Hepatocyte (in vitro differentiated cells): ENCODE measurements at places on chromosomes 12 and 14. TPM values are rescaled to one million over a fixed set of nuclear protein-coding genes. Genes with fewer than 3 reads are reported as not detected.

DNA sequence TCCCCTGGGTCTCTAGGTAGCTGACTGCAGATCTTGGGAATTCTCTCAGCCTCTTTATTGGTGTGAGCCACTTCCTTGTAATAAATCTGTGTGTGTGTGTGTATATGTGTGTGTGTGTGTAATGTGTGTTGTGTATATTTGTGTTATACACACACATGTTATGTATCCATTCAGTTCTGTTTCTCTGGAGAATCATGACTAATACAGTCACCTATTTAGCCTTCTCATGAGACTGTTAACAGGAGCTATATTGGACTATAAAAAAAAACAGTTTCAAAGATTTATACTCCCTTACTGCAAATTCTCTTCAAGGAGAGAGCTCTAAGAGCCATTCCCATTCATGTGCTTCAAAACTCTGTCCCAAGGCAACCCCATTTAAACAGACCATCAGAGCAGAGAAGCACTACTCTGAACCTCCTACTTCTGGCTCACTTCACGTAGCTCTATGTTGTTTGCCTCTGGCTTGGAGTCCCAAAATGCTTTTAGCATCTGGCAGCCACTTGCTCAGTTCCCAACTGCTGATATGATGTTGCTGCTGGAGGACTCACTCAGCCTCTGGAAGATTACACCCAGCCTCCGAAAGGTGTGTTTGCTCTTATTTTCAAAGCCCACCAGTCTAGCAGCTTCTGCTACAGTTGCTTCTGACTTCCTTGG is 48.7 kb upstream of the KITLG start:
- peak; percentile 9 for DNase-seq
- H3K4me3 ChIP-seq: no peak overlapping the region
- no peak overlapping the region for H3K27ac ChIP-seq
- H3K36me3 ChIP-seq: no peaks in the 10 kb centered on the region
- no peaks in the 10 kb centered on the region for H3K27me3 ChIP-seq

GRCh38 chr14:92103363-92103989 is 2.9 kb downstream of the ATXN3 start:
- no peaks in the 10 kb centered on the region for H3K4me1 ChIP-seq
- H3K27me3 ChIP-seq: no peaks in the 10 kb centered on the region
- no peak overlapping the region for H3K27ac ChIP-seq
- H3K4me3 ChIP-seq: no peak overlapping the region
- DNase-seq: no peak
- H3K36me3 ChIP-seq: no peaks in the 10 kb centered on the region

- no peak overlapping the region for H3K4me3 ChIP-seq
- H3K27me3 ChIP-seq: no peaks in the 10 kb centered on the region
- DNase-seq: no peak
- no peaks in the 10 kb centered on the region for H3K4me1 ChIP-seq
- H3K27ac ChIP-seq: no peak overlapping the region
- H3K36me3 ChIP-seq: no peaks in the 10 kb centered on the region
Measured at GRCh38 chr12:38389614-38390013, 73.0 kb downstream of the ALG10B start.

DNA sequence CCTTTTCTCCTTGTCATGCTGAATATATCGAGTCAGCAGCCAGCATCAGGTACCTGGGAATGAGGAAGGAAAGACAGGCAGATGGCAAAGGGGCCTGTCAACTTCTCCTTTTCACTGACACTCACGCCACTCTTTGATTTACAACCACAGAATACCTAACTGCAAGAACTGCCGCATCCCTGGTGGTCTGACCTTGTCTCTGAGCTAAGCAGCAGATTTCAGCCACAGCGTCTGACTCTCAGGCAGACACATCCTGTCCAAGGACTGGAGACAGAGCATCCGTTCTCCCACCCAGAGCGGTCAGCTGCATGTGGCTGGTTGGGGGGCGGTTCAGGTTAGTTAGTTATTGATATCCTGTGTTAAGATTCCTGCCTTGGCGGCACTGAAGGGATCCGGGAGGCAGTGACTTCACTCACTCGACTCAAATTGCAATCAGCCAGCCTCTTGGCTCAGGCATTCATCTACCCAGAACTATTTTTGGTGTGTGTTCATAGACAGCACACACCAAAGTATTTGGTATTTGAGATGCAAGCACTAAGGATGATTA is 11.2 kb upstream of the MAP1LC3B2 start:
- H3K27me3 ChIP-seq: no peaks in the 10 kb centered on the region
- no peak overlapping the region for H3K27ac ChIP-seq
- no peaks in the 10 kb centered on the region for H3K36me3 ChIP-seq
- no peaks in the 10 kb centered on the region for H3K4me1 ChIP-seq
- DNase-seq: no peak

DNA sequence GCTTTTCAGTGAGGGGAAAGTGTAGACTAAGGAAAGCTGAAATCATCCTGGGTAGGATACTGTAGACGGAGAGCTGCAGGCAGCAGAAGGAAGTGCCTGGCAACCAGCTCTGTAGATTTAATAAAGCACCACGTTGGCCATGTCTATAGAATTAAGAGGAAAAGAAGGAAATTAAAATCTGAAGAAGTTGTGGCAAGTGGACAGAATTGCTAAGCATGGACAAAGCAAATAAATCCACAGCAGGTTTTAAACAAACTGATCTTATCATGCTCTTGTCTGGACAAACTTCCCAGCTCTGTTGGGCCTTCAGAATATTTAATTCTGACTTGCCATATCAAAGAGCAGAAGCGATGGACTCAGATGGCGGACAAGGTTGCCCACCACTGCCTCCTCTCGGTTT is 27.2 kb upstream of the EVL start:
- H3K4me3 ChIP-seq: no peak overlapping the region
- no peaks in the 10 kb centered on the region for H3K27me3 ChIP-seq
- H3K27ac ChIP-seq: no peak overlapping the region

- no peak for DNase-seq
- H3K4me3 ChIP-seq: no peak overlapping the region
- H3K4me1 ChIP-seq: no peaks in the 10 kb centered on the region
- H3K27me3 ChIP-seq: no peaks in the 10 kb centered on the region
- H3K36me3 ChIP-seq: no peaks in the 10 kb centered on the region
Measured at GRCh38 chr14:75138492-75138891, 11.6 kb upstream of the NEK9 start.

DNA sequence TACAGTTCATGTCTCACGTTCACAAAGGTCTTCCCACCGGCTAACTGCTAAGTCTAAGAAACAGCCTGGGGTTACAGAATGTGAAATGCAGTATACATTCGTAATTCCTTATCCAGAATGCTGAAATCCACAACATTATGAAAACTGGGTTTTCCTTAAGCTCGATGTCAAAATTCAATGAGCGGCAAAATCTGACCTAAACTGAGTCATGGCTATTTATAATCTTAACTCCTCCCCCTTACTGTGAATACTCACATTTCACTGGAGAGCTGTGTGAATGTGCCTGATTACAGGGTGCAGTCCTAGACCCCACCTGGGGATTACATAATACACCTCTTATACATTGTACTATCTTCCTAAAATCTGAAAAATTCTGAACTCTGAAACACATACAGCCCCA is 35.3 kb downstream of the STX2 start:
- H3K4me3 ChIP-seq: no peak overlapping the region
- no peaks in the 10 kb centered on the region for H3K4me1 ChIP-seq
- DNase-seq: no peak
- no peaks in the 10 kb centered on the region for H3K27me3 ChIP-seq

DNA sequence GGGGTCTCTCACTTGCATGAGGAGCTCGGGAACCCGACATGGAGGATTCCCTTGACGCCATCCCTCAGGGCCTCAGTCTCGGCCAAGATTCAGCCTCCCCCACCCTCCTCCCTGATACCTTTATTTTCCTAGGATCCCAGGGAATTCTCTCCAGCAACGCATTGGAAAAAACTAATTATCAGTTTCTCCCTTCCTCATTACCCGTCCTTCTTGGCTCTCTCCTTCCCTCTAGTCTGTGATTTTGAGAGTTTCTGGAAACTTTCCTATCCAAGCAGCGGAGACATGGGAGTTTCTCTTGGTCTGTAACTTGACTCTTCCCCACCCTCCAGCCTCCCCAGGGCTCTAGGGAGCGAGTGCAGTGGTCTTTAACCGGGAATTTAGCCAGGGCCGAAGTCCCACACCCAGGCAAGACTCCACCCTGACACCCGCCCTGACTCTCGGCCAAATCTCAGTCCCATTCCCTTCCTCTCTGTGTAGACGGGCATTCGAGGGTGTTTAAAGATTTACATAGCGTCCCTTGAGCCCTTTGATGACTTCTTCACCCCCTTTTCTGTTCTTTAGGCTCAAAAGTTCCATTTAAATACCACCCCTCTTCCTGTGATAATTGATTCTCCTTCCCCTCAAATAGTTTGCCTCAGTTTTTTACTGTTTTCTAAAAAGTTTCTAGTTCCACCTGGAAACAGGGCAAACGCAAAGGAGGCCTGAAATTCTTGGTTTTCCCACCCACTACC is 6.7 kb downstream of the HOXC5 start:
- peaks cover 8% of the 10 kb centered on the region for H3K4me1 ChIP-seq
- no peak overlapping the region for H3K4me3 ChIP-seq
- peaks cover 81% of the 10 kb centered on the region for H3K27me3 ChIP-seq
- DNase-seq: no peak

GRCh38 chr12:121023799-121024198 is 7.5 kb upstream of the C12orf43 start:
- no peaks in the 10 kb centered on the region for H3K27me3 ChIP-seq
- no peak for DNase-seq
- no peak overlapping the region for H3K4me3 ChIP-seq
- no peaks in the 10 kb centered on the region for H3K36me3 ChIP-seq

DNA sequence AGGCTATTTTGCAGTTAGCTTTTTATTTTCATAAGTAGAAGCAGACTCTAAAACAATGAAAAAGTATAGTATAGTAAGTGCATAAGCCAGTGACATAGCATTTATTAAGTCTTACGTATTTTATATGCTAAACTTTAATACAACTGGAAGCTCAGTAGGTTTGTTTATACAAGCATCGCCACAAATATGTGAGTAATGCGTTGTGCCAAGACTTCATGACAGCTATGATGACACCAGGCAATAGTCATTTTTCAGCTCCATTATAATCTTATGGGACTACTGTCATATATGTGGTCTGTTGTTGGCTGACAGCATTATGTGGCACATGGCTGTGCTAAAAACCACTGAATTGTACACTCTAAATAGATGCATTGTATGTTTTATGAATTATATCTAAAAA is 40.3 kb downstream of the SLC38A2 start:
- no peaks in the 10 kb centered on the region for H3K36me3 ChIP-seq
- H3K27me3 ChIP-seq: no peaks in the 10 kb centered on the region
- no peak overlapping the region for H3K27ac ChIP-seq

DNA sequence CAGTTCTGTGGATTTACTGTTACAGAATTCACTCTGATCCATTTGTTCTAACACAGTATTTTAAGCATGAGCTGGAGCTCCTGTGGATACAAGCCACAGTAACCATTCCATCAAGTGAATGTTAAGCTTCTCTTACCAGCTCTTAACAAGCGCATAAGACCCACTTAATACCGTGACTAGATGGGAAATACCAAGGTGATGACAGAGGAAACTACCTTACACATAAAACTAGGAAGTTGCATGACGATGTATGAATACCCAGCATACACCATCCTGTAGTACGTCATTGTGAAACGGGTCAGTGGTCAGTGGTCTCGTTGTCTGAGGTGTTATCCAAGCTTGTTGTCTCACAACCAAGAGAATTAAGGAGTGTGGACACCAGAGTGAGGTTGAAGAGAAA is 2.0 kb upstream of the GALC start:
- H3K27me3 ChIP-seq: no peaks in the 10 kb centered on the region
- H3K4me3 ChIP-seq: no peak overlapping the region
- peak; percentile 33 for DNase-seq
- H3K27ac ChIP-seq: peak overlapping the region; percentile 93
- H3K4me1 ChIP-seq: peaks cover 40% of the 10 kb centered on the region

DNA sequence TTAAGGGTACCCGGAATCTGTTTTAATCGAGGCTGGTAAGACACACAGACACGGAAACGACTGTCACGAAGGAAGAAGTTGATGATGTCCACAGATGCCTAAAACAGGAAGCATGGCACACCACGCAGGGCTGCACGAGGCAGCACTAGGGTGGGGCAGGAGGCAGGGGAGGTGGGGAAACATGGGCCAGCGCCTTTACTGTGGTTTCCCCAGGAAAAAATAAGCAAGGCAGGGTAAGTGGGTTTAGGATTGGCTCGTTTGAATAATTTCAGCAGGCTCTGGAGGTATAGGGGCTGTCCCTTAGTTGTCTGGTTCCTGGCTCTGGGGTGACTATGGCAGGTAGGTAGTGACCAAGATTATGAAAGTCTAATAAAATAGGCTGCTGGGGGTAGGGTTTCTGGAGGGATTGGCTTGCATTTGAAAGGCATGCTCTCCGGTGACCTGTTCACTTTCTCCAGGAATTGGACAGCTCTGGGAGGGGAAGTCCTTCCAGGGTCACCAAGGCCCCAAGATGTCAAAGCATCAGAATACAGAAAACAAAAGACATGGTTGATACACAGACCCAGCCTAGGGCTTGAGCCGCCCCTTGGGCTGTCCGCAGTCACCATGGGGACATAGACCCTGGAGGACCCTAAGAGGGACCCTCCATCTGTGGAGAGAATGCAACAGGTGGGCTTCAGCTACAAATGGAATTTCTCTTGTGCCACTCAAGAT is 35.3 kb downstream of the MAP1LC3B2 start:
- H3K27ac ChIP-seq: no peak overlapping the region
- no peak for DNase-seq
- no peaks in the 10 kb centered on the region for H3K27me3 ChIP-seq
- no peaks in the 10 kb centered on the region for H3K36me3 ChIP-seq

GRCh38 chr12:59432057-59432456 is 163.8 kb upstream of the SLC16A7 start:
- H3K4me1 ChIP-seq: no peaks in the 10 kb centered on the region
- H3K36me3 ChIP-seq: no peaks in the 10 kb centered on the region
- no peak overlapping the region for H3K4me3 ChIP-seq
- H3K27ac ChIP-seq: no peak overlapping the region
- no peaks in the 10 kb centered on the region for H3K27me3 ChIP-seq
- DNase-seq: no peak

DNA sequence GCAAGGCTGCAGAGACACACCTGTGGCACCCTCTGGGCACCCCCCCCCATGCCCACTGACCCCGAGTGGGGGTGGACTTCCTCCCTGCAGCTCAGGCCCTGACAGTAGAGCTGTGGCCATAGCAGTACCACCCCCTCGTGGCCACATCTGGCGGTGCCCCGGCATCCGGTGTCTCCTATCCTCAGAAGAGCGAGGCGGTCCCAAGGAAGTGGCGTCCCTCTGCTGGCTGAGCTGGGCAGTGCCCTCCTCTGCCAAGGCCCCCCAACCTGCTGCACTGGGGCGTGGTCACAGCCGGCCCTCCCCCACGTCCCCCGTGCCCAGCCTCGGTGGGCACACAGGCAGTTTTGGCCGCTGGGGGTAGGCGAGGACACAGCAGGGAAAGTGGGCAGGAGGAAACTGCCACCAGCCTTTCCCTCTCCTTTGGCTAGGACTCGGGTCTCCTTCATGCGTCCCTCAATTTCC is 6.0 kb upstream of the SLC6A12 start:
- H3K36me3 ChIP-seq: no peaks in the 10 kb centered on the region
- H3K27ac ChIP-seq: no peak overlapping the region
- peak; percentile 87 for DNase-seq
- H3K4me1 ChIP-seq: no peaks in the 10 kb centered on the region
- no peak overlapping the region for H3K4me3 ChIP-seq
- H3K27me3 ChIP-seq: no peaks in the 10 kb centered on the region

Gene HSPB8
- 28.5 and 29.7 TPM in 2 replicates for total RNA-seq

Gene PYM1
- 33.7 and 44.5 TPM in 2 replicates for total RNA-seq

Gene GRIN2B
- 0.04 and 0.60 TPM in 2 replicates for total RNA-seq

Gene ALG10
- 7.9 and 8.4 TPM in 2 replicates for total RNA-seq
